ENCODE measurements at places on chromosomes 16 and 17.

GRCh38 chr16:71904239-71904638, 8.9 kb downstream of the IST1 start:
- ATAC-seq = no peak

- no peak for ATAC-seq
Measured at GRCh38 chr16:89678258-89678657, 8.2 kb upstream of the CDK10 start.

DNA sequence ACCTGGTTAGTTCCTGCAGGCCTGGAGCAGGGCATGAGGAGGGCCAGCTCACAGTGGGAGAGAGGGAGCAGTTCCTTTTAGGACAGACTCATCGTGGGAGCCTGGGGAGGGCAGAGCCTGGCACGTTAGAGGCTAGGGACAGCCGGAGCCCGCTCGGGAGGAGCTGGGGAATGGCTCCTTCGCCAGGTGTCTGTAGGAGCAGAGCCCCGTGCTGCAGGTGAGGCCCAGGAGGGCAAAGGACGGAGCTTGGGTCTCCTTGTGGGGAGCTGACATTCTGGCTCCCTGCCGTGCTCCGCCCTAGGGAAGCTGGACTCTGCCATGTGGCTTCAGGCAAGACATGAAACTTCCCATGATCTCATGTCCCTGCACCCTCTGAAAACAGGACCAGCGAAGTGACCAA, 18.7 kb upstream of the MTSS2 start:
- no peak for ATAC-seq

DNA sequence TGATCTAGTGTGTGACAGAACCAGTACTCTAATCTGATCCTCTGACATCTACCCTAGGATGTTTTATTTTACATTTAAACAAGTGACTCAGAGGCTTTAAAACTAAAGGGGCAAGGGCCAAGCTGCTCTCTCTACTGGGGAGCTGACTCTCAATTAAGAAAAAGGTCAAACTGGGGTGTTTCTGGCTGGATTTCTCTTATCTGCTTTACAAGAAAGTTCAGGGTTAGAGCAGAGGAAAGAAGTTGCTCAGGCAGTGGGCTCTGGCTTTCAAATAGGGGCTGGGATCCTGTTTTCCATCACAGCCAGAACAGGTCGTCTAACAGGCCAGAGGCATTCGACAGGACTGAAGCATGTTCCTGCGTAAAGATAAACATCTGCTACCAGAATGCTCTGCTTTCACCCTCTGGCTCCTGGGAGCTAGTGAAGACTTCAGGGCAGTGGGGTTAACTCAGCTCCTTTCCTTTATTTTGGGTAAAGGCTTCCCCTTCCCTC, 8.5 kb downstream of the MMP28 start:
- ATAC-seq = peak; percentile 12

- ATAC-seq = no peak
Measured at GRCh38 chr16:2949705-2950352, 14.2 kb upstream of the KREMEN2 start.

DNA sequence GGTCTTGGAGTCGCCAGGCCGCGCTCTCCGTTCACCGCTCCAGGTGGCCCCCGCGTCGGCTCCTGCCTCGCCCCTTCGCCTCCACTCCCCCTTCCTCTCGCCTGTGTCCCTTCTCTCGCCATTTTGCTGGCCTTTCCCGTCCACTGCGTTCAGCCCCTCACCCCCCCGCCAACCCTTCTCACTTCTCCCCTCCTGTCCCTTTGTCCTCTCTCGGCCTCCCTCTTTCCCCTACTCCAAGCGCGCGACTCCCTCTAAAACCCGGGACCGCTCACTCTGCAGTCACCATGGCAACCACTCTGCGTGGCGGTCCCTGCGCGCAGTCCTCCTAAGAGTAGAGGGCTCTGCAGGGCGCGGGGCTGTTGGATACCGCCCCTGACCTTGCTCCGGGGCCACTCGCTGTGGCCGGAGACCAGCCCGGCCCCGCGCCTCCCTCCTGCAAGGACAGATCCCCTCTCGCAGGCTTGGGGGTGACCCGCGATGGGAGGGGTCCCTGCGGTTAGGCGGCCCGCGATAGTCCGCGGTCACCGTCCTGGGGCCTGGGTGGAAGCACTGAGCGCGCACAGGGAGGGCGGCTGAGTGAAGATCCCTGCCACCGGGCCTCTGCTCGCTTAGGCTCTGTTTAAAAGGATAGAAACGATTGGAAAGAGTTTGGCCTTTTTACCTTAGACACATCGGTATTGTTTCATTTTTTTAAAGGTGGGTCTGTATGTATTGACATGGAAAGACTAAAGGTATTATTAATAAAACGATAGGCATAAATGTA, 454 bp downstream of the CCDC40 start:
- peak; percentile 9 for ATAC-seq

GRCh38 chr16:88747588-88748301, 37.3 kb downstream of the PIEZO1 start:
- no peak for ATAC-seq

- ATAC-seq = peak; percentile 49
Measured at GRCh38 chr17:64262198-64262999, 661 bp downstream of the TEX2 start.

DNA sequence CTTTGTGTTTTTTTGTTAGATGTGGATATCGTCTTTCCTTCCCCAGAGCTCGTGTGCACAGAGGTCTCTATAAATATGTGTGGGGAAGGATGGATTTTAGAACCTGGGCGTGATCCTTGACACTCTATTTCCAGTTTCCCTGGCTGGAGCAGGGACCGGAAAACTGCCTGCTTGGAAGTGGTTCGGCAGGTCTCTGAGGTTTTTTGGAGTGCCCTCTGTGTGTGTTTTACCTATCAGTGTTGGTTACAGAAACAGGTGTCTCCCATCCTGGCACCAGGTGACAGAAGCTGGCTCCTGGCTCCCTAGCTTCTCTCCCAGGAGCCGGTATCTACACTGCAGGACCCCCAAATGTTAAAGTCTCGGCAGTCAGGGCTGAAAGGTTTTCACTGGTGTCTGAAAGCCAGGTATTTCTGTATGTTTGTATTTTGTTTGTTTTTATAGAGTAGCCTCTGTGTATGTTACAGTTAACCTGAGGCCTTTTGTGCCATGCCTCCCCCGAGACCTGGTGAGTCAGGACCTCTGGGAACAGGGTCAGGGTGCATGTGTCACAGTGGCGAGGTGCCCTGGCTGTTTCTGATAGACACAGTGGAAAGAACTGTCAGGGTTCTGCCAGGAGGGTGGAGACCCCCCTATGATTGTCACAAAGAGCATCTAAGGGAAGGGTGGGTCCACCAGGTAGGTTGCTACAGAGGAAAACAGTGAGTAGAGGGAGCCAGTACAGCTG, 31.3 kb downstream of the ZC3H18 start:
- ATAC-seq = no peak

- no peak for ATAC-seq
Measured at GRCh38 chr17:74842146-74842598, 17.5 kb downstream of the GRIN2C start.

DNA sequence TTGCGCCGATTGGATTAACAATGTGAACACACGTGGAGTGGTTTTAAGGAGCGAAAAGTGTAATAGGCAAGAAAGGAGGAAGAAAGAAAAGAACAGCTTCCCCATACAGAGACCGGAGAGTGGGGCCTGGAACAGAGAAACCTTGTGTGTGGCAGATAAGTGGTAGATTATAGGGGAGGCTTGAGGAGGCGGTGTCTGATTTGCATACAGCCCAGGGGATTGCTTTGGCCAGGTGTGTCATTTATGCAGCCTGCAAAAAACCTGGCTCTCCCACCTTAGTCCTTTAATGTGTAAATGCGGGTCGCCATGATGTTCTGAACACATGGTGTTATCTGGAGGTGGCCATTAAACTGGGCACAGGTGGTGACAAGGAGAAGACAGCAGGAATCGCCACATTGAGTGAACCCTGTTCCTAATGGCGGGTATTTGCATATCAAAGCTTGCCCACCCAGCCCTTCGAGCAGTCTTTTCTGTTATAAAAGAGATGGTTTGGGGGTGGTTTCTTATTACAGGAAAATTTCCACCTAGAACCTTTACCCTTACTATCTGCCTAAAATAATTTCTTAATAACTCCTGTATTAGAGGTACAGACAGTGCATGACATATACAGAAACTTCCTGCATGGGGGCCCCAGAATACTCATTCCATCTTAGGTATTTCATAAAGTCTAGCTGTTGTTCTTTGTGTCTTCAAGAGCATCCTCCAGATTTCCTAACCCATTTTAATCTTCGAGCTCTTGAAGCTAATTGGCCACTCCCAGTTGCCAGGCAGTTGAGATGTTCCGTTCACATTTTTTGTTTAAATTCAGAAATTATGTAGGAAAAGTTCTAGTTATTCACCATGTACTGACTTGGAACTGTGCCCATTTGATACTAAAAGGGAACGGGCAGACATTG, 292.5 kb downstream of the RBFOX1 start:
- no peak for ATAC-seq

GRCh38 chr17:10814075-10814474, 10.2 kb upstream of the TMEM238L start:
- no peak for ATAC-seq

DNA sequence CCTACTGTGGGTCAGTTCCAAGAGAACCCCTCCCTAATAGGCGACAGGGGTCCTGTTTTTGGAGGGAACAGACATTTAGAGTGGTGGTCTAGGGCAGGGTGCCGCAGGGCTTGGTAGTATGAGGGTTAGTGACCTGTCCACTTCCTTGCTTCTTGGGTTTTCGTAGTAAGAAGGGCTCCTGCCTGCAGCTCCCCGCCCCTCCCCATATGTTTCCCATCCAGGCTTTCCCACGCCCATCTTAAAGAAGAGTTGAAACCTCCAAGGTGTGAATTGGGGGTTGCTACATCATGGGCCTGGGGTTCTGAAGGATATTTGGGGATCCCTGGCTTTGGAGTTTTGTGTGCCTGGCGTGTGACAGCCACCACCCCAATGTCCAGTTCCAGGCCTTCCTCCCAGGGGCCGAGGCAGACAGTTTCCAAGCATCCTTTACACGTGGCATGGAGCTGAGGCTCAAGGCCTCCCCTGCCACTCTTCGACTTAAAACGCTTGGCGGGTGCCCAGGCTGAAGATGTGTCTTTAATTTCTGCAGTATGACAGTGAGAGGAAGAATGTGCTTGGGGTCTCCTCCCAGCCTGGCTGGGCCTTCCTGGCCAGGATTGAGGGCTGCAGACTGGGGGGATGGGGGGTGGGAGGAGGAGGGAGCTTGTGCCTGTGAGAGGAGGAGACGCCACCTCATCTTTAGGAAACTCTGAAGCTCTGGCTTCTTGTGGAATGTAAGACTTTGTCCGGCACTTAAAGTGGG, 2.3 kb upstream of the COL1A1 start:
- no peak for ATAC-seq

DNA sequence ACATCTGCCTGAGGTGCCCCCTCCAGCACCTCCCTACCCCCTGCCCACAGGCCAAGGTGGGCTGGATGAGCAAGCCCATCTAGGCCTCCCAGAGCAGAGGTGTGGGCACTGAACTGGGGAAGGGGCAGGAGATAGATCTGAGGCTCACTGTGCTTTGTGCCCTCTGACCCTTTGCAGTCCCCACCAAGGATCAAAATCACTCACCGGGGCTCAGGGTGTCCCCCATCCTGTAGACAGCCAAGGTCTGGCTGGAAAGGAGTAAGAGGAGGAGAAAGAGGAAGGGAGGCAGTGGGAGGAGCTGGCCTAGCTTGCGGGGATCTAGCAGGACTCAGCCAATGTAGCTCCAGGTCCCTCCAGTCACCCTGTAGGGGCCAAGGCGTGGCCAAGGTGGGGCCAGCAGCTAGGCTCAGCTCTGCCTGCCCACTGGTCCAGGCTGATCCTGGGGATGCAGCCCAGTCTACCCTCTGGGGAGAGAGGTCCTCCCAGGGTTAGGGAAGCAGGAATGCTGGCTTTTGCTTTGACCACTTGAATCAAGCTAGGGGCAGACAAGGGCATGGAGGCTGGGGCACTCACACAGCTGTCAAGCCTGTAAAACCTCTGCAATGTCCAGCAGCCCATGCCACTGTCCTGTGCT, 1.8 kb downstream of the SLC12A4 start:
- ATAC-seq = no peak

DNA sequence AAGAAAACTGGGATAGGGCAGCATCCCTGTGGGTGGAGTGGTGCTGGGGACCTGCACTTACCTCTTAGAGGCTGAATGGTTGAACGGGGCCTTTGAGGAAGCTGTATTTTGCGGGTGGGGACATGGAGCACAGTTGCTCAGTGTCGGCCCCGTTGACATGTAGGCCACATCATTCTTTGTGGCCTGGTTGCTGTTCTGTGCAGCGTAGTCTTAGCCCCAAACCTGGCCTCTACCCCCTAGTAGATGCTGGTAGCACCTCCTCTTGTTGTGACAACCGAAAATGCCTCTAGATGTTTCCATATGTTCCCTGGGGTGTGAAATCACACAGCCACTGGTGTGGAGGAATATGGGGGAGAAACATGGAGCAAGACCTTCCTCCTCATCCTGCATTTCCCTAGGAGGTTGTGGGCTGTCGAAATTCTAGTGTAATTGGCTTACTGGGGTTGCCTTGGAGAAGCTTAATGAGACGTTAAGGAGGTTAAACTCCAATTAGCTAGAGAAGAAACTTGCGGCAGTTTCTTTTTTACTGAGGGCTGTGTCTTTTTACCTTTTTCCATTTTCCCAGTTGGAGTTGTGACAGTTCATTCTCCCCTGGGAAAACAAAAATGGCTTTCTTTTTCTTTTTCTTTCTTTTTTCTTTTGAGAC, 9.4 kb downstream of the ABCC1 start:
- ATAC-seq = no peak

DNA sequence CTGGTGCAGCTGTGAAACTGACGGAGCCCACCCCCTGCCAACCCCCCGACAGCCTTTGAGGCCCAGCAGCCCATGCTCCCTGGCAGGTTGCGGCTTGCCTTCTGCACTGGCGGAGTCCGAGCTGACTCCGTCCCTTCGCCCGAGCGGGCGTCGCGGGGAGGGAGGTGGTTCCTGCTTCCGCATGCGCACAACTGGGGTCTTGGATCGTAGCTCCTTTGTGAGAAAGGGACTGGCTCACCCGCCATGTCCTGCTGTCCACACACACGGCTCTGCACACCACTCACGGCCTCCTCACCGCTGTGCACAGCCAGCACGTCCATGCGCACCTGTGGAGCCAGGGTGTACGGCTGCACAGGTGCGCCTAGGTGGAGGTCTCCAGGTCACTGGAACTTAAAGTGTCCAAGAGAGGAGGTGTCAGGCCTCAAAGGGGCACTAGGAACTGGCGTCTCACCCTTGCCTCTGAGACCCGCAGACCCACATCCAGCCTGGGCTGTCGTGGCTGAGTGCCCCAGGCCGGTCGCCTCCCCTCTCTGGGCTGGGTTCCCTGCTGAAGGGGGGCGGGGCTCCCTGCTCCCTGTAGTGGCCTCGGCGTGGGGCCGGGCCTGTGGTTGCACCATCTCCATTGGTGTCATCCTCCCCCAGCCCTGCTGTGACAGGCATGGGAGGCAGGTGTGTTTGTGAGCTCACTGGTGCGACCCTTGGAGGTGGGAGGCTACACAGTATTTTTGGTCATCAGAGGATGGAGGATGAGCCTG, 45.3 kb downstream of the JPH3 start:
- ATAC-seq = no peak

DNA sequence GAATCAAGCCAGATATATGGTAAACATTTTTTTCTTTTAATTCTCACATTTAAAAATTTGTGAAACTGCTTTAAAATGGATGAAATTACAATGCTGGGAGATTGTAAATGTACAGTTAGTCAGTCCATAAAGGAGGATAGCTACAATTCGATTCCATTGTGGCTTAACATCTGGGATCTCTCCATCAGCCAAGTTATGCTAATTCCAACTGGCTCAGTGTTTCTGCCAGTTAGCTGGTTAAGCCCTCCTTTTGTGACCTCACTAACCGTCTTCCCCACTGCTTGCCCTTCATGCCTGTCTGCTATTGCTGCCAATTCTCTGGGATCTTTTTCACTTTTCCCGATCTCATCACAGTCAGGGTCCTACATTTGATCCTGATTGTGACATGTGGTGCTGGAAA, 1347.6 kb downstream of the CDH11 start:
- no peak for ATAC-seq
